ENCODE measurements at places on chromosomes 2 and 18.
A peak's percentile ranks its signal among the peaks of the same experiment; 100 is the strongest.

DNA sequence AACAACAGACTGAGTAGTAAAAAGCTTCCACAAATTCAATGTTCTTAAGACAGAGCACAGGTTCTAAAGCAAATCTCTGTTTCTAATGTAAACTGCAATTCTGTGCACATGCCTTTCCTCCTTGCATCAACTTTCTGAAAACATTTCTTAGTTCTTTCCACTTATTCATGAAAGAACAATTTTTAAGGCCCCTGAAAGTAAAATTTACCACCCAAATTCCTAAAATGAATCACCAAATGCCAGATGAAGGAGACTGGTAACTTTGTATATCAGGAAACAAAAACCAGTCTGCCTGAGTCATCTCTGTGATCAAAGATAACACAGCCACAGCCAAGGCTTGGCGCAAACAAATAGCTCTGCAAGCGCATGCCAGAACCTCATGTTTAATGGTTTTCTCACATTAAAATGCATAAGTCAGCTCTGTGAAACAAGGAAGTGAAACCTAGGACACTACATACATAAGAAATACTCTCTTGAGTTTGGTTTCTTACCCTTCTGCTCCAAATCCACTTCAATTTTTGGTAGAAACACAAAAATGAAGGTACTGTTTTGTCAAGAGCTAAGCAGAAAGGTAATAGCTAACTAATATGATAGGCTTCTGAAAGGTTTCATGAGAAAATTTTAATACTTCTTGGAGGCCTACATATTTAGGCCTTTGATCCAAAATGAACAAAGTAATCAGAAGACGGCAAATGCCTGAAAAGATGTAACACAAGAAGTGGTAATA, 169.4 kb downstream of the THADA start:
- DNase-seq: peak; percentile 21

- no peak for DNase-seq
Observed at GRCh38 chr2:164792316-164793170, 49.1 kb downstream of the COBLL1 start.

DNA sequence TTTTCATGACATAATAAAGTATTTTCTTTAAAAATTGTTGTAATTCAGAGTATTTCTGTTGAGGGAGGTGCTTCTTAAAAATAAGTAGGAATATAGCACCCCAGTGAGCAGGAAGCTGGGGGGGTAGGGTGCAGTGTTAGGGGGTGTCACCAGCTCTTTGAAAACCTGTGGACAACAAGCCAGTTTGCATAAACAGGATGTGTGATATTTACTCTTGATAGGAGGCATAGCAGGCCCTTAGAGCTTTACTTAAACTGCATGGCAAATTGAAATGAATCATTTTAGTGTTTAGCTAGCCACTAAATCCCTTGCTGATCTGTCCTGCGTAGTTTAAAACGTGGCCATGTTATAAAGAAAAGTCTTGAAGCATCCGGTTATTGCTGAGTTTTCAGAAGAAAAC, 8.4 kb downstream of the TGIF1 start:
- DNase-seq: no peak

DNA sequence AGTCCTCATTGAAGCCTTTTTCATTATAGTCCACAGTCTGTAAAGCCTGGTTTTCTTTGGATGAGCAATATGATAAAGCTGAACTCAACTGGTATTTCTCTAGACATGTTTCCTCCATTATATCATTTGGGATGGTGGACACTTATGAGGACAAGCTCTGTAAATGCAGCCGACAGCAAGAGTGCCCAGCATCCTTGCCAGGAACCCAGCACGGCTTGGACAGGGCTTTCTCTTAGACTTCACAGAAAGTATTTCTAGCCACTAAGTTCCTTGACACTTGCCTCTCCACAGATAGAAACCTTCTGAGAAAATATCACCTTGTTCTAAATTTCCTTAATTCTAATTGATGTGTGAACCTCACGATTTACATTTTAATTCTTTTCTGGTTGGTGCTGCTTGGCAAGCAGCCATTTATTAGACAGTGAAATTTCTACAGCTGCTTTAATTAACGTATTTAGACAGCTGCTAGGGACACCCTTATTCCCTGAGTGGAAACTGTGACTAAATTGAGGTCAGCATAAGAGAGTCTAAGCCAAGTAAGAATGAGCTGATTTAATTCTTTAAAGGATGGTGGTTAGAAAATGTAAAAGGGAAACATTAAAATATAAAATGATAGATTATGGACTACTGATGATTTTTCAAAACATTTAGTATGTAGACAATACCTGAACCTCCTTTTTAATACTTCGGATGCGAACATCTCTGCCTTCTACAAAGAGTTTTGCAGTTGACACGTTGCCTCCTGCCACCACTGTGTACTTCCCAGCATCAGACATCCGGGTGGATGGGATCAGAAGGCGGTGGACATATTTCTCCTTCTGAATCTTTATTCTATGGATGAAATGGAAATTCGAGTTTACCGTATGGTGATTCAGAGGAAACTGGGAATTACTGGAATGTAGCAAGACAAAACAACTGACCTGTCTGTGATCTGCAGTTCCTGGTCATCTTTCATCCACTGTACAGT, 39.8 kb downstream of the TTN start:
- no peak for DNase-seq

GRCh38 chr2:85390941-85391669, 19.1 kb downstream of the CAPG start:
- peak; percentile 55 for DNase-seq

DNA sequence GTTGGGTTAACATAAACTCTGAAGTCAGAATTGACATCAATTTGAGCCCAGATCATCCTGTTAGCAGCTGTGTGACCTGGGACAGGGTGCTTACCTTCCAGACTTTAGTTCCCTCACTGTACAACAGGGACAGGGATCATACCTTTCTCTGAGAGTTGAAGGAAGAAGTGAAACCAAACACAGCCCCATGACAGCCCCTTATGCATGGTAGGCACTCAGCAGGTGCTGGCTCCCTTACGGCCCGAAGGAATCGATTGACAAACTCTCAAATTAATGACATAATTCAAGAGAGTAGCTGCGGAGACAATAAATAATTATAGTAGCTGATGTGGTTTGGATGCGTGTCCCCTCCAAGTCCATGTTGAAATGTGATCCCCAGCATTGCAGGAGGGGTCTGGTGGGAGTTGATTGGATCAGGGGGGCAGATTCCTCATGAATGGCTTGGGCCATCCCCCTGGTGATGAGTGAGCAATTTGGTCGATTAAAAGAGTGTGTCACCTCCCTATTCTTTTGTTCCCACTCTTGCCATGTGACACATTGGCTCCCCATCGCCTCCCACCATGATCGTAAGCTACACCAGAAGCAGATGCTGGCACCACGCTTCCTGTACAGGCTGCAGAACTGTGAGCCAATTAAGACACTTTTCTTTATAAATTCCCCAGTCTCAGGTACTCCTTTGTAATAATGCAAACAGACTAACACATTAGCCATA, 72.4 kb downstream of the ODC1 start:
- DNase-seq: no peak

GRCh38 chr2:181430406-181431118, 26.6 kb upstream of the ITGA4 start:
- DNase-seq: no peak

GRCh38 chr2:25132299-25132635, 36.1 kb downstream of the POMC start:
- no peak for DNase-seq

DNA sequence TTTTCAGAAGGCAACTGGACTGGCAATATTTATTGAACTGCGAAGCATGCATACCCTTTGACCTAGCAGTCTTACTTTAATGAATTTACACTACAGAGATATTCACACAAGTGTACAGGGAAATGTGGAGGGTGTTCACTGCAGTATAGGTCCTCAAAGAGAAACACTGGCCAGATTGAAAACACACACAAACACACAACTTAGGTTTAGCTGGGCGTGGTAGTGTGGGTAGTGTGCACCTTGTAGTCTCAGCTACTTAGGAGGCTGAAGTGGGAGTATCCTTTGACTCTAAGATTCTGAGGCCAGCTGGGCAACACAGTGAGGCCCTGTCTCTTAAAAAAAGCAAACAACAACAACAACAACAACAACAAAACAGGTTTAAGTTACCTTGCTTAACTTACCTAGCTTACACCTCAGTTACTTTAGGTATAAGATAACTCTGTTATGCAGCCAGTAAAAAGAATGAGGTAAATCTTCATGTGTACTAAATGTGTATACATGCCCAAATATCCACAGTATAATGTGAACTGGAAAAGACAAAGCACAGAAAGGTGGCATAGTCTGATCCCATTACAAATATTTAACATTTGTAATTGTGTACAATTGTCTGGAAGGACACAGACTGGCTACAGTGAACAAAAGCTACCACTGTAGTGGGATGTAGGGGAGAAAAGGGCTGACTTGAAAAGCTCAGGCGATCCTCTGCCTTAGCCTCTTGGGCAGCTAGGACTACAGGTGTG, 105.9 kb upstream of the FZD5 start:
- DNase-seq: no peak

DNA sequence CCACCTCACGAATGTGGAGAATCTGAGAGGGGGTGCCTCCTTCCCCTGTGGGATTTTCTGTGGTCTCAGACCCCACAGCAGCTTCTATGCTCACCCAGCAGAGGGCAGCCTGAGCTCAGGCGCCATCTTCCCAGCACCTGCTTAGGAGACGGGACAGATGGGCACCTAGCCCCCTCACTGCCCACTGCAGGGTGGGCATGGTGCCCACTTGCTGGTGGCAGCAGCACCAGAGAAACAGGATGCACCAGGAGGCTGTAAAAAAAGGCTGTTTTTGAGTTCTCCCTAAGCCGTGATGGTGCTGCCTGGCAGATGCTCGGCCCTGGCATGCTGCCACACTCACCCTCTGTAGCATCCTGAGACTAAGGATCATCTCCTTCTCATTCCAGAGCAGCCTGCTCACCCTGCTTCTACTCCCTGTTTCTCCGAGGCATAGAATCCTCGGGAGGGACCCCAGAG, 19.1 kb upstream of the SLC20A1 start:
- peak; percentile 39 for DNase-seq

GRCh38 chr18:7657050-7657449, 89.9 kb downstream of the PTPRM start:
- DNase-seq: no peak

DNA sequence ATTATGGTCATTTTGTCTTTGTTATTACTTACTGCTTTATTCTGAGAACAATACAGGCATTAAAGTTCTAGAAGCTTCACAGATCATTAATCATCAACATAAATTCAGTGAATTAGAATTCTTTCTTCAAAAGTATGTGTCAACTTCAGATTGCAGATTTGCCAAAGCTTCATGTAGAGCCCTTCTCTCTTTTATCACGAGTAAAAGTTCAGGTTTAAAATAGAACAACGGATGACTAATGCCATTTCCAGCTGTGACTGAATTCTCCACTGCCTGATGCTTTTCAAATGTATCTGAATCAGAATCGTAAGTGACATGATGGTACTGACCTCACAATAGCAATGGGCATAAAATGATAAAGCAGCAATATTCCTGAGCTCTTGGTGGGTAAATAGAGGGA, 116.0 kb downstream of the ABCA12 start:
- DNase-seq: no peak

DNA sequence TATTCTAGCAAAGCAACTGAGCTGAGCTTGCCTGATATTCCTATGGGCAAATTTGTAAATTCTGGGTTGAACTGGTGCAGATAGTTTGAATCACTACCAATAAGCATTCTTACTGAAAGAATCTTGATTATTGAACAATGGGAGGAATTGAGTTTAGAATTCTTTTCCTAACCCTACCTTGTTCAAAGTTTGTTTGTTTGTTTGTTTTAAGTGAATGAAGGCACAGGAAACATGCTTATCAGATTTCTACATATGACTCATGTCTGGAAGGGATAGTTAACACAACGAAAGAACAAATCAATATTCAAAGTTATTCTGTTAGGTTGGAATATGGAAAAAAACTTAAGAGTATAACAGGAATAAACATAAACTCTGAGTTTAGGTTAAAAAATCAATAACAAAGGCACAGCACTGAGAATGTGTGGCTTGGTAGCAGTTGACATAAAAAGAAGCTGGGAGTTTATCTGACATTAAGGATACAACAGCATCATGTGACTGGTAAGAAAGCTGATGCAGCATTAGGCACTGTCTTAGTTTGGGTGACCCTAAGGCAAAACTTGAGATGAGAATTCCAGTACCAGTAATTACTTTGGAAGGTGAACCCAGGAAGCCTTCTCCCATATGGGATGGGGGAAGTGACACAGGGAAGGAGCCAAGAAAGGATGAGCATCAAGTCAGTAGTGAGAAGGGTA, 20.9 kb downstream of the BOD1L2 start:
- no peak for DNase-seq

GRCh38 chr18:40692871-40693270, 1262.2 kb upstream of the PIK3C3 start:
- DNase-seq: no peak

- no peak for DNase-seq
Observed at GRCh38 chr2:52968043-52968442, 799.6 kb upstream of the CHAC2 start.

DNA sequence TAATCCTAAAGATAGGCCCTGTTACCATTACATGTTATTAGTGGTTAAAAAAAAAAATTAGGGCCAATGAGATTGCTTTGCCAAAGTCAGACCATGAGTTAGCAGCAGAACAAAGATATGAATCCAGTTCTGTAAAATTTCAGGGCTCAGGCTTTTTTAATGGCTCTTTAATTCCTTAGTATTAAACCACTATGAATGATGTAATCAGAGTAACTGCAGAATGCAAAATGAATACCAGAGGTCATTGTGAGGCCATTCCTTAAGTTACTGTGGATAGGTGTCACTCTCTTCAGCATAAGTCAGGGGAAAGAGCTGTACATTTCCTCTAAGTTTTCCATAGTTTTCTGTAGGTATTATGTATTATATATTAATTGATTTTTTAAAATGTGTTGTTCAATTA, 42.2 kb upstream of the TBR1 start:
- no peak for DNase-seq

GRCh38 chr2:131535526-131535925, 7.8 kb downstream of the CCDC74A start:
- DNase-seq: no peak

DNA sequence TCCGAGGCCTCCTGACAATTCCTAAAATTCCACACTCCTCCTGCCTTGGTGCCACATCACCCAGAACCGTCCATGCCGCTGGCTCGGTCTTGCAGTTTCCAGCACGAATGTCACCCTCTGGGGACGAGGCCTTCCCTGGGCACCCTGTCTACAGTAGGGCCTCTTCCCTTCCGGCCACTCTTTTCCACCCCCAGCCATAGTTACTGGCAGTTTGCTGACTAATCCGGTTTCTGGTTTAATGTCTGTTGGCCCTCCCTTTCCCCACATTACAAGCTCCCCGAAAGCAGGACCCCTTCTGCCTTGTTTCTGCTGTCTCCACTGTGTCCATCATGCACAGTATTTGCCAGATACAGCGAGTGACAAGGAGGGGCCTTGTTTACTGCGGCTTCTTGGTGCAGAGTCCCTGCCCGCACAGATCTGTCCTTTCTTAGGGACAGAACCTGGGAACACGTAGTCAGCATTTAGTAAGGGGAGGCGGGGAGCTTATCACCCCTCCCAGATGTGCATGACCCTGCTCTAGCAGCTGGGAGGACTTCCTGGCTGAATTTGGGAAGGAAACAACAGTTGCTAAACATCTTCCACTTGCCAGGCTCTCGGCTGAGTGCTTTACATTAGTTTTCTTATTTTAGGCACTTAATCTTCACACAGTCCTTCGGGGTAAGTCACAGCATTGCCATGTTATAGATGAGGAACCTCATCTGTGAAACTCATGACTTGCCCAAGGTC, 23.6 kb upstream of the CATIP start:
- no peak for DNase-seq

Measured in stimulated activated CD8-positive, alpha-beta memory T cell treated with anti-CD3 and anti-CD28 coated beads, Interleukin-2, amount 100 ng/mL, for 1 hour (primary cell).